Stimulated activated CD4-positive, alpha-beta T cell treated with anti-CD3 and anti-CD28 coated beads, Interleukin-1b, Interleukin-23, amount 100 ng/mL, for 1 hour (primary cell): ENCODE measurements at places on chromosomes 1 and 21.

DNA sequence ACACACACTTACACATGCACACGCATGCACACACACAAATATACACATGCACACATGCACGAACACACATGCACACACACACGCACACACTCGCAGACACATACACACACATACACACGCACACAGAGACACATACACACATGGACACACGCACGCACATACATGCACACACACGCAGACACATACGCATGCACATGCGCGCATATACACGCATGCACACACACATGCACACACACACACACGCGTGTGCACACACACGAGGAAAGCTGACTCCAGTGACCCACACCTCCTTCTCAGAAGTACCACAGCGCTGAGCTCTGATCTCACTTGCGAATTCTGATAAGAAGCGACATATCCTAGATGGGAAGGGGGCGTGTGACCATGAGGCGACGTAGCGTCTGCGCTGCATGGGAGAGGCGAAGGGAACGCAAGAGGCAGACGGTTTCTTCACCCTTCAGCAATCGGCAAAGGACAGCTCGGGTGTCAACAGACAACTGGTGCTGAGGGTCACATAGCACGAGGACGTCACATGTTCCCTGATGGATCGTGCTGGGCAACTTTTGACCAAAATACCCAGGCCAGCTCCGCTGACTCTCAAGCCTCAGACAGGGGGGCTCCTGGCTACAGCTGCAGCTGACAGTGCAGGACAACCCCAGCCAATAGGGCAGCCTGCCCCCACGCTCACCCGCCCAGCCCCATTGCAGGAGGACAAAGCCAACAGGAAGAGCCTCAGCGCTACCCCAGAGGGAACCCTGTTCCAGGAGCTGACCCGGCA is 16.0 kb upstream of the PDE9A start:
- no peak for DNase-seq

GRCh38 chr1:184292101-184292500 is 94.7 kb upstream of the C1orf21 start:
- DNase-seq: no peak

DNA sequence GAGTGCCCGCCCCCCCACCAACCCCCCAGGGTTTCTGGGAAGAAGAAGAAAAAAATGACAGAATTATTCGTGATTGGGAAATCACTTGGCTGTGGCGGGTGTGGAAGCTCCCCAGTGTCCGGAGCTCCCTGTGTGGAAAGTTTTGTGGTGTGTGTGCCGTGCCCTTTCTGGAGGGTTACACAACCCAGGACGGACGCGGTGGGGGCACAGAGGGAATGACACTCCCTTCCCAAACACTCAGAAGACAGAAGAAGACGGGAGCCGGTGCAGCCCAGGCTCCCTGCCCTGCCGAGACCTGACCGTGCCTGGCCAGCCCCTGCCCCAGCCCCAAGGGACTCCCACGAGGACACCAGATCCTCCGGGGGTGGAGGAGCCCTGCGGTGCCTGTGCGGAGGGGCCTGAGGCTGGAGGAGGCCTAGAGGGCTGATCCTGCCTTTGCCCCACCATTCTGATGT is 33.0 kb upstream of the ADARB1 start:
- no peak for DNase-seq

DNA sequence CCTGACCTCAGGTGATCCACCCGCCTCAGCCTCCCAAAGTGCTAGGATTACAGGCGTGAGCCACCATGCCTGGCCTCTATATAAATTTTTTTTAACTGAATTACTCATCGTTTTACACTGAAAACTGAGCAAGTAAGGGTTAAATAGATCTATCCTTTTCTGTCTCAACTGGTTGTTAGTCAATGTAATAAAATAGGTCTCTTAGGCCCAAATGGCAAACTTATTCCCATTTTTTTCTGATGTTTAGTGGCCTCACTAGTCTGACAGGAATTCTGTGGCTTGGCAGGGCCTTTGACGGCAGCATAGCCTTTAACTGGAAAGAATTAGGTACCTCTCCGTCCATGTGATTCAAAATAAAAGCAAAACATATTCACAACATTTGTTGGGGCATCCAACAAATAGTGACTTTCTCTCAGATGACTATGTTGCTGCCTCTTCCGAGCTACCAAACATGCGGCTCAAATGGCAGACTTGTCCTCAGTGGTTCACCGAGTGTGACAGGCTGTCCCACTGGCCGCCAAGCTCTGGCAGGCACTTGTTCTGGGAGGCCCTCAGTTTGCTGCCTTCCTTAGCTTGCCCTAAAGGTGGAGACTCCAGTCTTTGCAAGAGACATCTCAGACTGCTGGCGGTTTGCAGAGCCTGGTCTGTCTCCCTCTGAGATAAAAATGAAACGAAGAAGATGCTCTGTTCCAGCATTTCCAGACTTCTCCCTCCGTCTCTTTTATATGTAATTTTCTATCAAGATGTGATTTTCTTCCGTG is 17.4 kb downstream of the ATP1A4 start:
- no peak for DNase-seq

- no peak for DNase-seq
Measured at GRCh38 chr21:26832546-26832945, 12.7 kb downstream of the ADAMTS1 start.
